Brain microvascular endothelial cell (primary cell): ENCODE measurements at places on chromosomes 16 and 17.

- DNase-seq, result no peak
These were observed 48.1 kb downstream of the RPH3AL start for GRCh38 chr17:304461-304860.

GRCh38 chr17:52420555-52421078 lies 262.1 kb upstream of the CA10 start:
- DNase-seq, result no peak

GRCh38 chr16:58843675-58844074 lies 109.6 kb upstream of the GOT2 start:
- peak; percentile 4 for DNase-seq

GRCh38 chr17:39782980-39783379 lies 45.2 kb downstream of the GRB7 start:
- no peak for DNase-seq

GRCh38 chr16:74320707-74321106 lies 24.1 kb downstream of the PSMD7 start:
- DNase-seq, result no peak

DNA sequence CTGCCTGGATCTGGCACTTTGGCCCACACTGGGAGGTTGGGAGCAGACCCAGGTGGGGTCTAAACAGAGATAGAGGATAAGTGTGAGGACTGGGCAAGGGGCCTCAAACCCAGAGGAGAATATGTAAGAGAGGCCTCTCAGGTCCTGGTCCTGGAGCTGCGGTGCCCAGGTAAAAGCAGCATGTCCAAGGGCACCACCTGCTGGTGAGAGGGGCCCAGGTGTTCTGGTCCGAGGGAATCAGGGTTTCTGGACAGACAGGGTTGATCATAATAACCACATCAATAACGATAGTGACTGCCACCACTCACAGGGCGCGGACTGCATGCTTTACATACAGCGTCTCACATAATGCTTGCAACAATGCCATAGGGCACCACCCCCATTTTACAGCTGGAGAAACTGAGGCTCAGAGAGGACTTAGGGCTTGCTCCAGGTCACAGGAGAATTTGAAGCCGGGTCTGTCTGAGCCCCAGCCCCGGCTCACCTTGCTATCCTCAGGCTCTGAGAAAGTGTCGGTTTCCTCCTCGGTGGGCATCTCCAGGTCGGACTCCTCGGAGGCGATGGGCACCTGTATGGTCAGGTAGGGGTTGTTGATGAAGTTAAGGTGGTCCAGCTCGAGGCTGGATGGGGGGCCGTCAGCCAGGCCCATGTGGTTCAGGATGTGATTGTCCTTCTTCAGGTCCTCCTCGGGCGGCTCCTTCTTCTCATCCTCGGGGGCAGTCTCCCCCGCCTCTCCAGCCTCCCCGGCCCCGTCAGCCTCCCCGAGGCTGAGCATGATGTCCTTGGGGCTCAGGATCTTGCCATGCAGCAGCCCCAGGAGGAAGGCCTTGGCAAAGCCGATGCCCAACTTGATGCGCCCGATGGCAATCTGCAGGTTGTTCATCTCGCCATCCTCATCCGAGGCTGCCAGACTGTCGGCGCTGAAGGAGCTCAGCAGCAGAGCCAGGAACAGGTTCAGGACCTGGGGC lies 19.1 kb upstream of the CD79B start:
- DNase-seq, result no peak

GRCh38 chr16:3120435-3120834 lies 8.0 kb downstream of the ZNF205 start:
- DNase-seq, result no peak

- no peak for DNase-seq
These were observed 95.5 kb upstream of the ZNF469 start for GRCh38 chr16:88287219-88287618.

DNA sequence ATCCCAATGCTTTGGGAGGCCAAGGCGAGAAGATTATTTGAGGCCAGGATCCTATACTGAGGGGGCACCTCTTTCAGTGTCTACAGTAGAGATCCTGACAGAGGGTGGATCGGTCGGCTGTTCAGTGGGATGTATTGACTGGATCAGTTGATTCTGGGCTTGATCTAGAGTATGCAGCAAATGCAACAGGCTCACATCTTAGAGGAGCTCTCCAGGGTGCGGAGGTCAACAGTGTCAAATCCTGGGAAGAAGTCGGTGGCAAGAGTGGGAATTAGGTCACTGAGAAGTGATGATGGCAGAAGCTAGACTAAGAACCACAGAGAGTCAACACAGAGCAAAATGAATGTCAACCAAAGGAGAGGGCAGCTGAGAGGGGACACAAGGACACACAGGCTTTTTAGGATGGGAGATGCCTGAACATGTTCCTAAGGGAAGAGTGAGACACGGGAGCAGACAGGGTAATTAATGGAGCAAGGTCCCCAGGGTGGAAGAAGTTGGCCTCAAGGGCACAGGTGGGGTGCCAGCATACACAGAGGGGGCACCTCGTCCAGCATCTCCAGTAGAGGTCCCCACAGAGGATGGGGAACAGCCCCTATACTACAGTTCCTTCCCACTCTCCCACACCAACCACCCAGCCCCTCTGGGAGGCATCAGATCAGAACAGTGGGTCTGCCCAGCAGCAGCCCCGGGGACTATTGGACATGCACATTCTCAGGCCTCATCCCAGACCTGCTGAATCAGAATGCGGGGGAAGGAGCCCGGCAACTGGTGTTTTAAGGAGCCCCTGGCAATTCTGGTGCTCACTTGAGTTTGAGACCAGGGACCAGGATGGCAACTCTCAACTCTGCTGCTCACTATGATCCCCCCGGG lies 10.0 kb upstream of the CYTH1 start:
- no peak for DNase-seq

DNA sequence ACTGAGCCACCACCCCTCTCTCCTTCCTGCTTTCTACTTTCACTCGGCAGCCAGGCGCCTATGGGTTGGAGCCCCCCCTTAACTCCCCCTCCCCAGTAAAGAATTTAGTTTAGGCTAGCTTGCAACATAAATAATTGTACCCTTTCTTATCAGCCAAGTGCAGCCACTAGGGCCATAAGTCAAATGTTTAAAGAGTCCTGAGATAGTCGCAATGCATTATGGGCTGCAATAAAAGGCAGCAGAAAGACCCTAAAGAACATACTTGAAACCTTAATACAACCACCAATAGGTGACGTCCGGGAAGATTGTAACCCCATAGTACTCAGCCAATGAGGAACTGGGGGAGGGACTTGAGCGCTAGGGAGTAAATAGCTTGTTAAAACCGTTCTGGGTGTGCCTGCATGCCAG lies 40.5 kb downstream of the C16orf82 start:
- no peak for DNase-seq

- DNase-seq, result no peak
These were observed 20.1 kb downstream of the NDEL1 start for GRCh38 chr17:8455665-8456209.

DNA sequence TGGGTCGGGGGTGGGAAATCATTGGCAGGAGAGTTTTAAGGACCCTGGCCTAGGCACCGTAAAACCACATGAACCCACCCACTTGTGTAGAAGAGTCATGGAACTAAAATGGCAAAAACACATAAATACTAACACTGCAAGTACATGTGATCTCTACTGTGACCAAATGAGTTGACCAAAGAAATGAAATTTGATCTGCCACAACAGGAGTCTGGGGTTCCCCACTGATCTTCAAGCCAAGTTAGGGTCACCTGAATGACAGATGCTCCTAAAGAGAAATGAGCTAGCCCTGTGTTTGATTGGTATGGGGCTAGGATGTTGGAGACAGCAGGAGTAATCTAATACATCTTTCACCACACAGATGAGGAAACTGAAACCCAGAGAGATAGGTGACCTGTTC lies 21.5 kb upstream of the SKAP1 start:
- DNase-seq, result no peak

GRCh38 chr17:73231395-73231794 lies 30.3 kb downstream of the CPSF4L start:
- peak; percentile 17 for DNase-seq

DNA sequence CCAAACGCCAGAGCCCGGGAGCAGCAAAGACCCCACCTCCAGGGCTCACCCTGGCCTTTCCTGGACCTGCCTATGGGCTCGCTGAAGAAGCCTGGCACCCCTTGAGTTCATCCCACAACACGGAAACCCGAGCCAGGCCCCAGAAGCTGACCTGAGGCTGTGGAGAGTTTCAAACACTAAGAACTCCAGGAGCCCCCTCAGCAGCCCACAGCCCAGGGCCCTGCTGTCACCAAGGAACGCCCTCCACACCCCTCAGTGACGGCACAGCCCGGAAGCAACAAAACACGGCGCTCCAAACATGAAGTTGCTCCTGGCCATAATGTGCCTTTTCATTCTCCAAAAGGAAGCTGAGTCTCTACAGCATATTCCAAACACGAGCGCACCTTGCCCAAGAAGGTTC lies 9.2 kb downstream of the SLC38A10 start:
- DNase-seq, result no peak
